Suppressor macrophage (primary cell): ENCODE measurements at places on chromosomes 5 and 9.

DNA sequence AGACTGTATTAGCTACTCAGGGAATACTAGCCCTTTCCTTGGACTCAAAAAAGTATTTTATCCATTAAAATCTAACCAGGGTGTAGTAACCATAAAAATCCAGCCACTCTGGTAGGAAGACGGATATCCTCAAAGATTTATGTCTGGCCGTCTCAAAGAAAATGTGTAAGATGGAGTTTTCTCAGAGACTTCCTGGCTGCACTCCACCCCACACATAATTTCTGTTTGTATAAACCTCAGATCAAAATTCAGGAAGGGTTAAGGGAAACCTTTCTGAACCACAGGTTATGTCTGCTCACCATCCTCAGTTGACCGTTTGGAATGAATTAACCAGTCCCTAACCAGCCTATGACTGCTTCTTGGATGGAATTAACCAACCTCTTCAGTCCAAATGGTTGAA lies 13.8 kb upstream of the SMIM23 start:
- no peak for DNase-seq

- no peak for DNase-seq
Observed at GRCh38 chr5:126031989-126032716, 391.1 kb upstream of the GRAMD2B start.

DNA sequence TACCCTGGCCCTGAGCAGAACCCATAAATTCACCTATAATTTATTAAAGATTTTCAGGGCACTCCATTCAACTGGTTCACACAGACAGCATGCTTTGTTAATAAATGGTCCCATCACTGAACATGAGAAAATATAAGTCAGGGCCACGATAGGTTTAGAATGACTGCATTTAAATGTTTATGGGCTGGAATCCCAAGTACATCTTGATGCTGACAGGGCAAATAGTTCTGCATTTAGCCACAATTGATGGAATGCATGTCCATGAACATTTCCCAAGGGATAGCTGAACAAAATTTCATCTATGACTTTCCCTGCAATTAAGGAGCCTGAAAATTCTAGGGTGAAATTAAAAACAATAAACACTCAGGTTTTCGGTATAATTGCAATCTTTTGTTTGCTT lies 124.5 kb downstream of the CAAP1 start:
- DNase-seq: no peak

GRCh38 chr5:150525163-150525562 lies 17.2 kb downstream of the NDST1 start:
- DNase-seq: no peak

GRCh38 chr9:131805803-131806202 lies 65.9 kb upstream of the RAPGEF1 start:
- DNase-seq: no peak

DNA sequence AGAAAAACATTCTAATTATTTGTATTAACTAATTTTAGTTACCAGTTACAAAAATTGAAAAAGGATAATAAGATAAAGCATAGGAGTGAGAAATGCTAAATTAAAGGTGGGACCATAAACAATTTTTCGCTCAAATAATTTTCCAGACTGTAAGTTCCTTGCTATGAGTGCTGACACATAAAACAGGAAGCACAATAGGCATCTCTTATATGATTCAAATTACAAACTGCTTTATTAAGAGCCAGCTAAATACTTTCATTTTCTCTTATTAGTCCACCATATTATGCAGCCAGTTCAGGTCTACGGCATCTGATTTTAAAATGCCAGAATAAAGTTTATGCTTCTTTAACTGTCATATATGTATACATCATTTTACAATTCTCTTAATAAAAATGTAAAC lies 4.4 kb downstream of the RC3H2 start:
- peak; percentile 72 for DNase-seq

GRCh38 chr9:26033336-26033735 lies 355.1 kb upstream of the TUSC1 start:
- DNase-seq: no peak

- peak; percentile 1 for DNase-seq
Observed at GRCh38 chr5:456351-457194, 13.6 kb downstream of the EXOC3 start.

- no peak for DNase-seq
Observed at GRCh38 chr5:56625541-56625940, 189.8 kb upstream of the MAP3K1 start.

DNA sequence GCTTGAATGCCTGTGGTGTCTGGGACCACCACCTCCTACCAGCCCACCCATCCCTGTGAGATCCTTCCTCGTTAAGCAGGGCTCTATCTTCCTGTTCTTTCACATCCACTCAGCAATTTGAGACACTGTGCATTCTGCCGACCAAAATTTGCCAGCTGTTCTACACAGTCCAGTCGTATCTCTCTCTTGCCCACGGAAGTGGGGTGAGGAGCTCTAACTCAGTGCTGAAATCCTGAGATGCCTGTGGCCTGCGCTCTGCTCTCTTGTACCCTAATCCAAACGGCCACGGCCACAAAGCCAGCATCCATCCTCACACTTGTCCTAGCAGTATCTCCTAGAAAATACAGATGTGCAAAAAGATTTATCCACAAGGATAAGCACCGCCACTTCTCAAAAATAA lies 97.9 kb downstream of the MVB12B start:
- no peak for DNase-seq

DNA sequence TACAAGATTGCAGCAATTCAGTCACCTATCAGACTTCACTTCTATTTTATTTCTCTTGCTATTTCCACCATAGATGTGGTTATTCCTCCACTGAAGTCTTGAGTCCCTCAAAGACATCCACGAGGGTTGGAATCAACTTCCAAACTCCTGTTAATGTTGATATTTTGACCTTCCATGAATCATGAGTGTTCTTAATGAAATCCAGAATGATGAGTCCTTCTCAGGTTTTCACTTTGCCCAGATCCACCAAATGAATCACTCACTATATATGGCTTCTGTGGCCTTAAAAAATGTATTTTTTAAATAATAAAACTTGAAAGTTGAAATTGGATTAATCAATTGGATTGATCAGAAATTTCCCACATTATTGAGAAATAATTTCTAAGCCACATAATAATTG lies 1821.0 kb downstream of the EFNA5 start:
- no peak for DNase-seq

- peak; percentile 13 for DNase-seq
Observed at GRCh38 chr9:78860801-78861475, 564.0 kb downstream of the PSAT1 start.

- no peak for DNase-seq
Observed at GRCh38 chr9:114238472-114238871, 83.1 kb downstream of the COL27A1 start.

DNA sequence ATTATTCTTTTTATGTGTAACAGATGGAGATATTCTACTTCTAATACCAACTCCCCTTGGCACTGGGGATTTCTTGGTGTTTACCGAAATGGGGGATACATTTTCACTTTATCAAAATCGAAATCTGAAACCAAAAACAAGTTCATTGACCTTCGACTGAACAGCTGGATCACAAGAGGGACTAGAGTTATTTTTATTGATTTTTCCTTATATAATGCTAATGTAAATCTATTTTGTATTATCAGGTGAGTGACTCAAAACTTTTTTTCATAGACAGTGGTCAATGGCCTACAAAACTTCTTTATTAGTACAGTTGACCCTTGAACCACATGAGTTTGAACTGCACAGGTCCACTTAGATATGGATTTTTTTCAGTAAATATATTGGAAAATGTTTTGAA lies 10.2 kb downstream of the PKD2L2 start:
- DNase-seq: no peak

- no peak for DNase-seq
Observed at GRCh38 chr5:10604975-10605374, 41.1 kb downstream of the ANKRD33B start.

GRCh38 chr5:74371621-74372020 lies 268.9 kb downstream of the ENC1 start:
- no peak for DNase-seq

DNA sequence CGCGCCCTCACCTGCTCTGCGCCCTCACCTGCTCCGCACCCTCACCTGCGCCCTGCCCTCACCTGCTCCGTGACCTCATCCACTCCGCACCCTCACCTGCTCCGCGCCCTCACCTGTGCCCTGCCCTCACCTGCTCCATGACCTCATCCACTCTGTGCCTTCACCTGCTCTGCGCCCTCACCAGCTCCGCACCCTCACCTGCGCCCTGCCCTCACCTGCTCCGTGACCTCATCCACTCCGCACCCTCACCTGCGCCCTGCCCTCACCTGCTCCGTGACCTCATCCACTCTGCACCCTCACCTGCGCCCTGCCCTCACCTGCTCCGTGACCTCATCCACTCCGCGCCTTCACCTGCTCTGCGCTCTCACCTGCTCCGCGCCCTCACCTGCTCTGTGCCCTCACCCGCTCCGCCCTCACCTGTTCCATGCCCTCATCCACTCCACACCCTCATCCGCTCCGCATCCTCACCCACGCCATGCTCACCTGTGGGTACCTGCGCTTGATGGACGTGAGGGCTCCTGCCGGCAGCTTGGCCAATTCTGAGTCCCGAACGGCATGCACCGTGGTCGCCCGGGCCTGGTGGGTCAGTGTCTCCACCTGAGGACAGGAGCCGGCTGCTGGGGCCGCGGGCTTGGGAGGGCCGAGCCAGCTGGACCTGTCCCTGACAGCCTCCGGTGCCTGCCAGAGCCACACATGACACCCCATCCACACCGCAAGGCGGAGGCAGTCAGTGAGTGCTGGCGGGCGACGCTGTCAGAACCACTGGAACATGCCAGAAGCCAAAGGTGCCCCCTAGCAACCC lies 35.6 kb upstream of the NSMF start:
- no peak for DNase-seq

DNA sequence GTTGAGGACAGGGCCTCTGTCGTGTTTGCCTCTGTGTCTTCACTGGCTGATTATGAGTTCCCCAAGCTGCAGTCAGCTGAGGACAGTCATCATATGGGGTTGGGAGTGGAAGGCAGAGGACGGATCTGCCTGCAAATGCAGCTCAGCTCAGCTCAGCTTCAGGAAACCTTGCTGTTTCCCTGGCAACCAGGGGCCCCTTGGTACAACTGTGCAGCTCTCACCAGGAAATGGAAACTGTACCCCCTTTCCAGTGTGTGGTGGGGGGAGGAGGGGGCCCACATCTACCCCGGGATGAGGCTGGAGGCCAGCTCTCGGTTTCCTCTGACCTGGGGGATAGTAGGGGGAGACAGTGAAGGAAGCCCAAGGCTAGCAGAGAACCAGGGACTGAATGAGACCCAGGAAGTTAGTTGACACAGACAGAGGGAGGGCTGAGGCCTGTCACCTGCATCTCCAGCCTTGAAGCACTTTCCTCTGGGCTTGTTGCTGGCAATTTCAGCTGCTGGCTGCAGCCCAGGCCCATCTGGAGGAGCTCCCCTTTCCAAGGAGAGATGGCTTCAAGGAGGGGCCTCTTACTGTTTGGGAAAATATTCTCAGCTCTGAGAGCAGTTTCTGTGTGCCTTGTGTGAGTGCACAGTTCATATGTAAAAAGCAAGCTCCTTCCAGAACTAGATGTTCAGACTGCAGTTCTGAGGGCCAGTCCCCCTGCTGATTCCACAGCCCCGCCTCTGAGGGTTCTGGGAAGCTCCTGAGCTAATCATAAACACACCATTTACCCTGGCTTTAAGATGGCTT lies 6.9 kb downstream of the ANXA6 start:
- peak; percentile 80 for DNase-seq

DNA sequence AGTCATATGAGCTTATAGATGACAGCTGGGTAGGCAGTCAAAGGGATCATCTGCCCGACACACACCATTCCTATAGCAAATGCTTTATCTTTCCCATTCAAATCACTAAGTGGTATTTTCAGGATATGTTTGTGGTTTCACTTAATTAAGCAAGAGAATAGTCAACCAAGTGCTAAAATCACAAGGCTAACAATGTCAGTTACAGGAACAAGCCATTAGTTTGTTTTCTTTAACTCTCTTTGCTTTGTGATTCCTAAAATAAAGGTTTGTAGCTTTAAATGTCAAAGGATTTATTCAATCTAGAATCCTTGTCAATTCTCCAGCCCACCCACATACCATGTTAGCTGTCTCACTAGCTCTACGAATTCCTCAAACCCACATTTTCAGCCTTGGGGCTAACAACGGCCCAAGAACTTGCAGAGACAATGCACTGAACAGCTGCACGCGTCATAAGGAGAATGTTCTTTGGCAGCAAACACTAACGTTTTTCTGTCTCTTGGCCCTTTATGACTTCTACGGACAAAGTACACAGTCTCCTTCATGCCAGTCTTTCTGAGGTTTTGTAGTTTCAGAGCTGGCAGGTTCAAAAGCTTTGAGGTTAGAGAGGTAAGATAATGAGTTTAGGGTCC lies 56.6 kb downstream of the ELAVL2 start:
- DNase-seq: no peak

- DNase-seq: no peak
Observed at GRCh38 chr5:173875189-173875588, 13.0 kb upstream of the CPEB4 start.
